Activated T-cell treated with anti-CD3 and anti-CD28 coated beads for 24 hours (primary cell): ENCODE measurements at places on chromosomes 13 and 19.
A peak's percentile ranks its signal among the peaks of the same experiment; 100 is the strongest.

DNA sequence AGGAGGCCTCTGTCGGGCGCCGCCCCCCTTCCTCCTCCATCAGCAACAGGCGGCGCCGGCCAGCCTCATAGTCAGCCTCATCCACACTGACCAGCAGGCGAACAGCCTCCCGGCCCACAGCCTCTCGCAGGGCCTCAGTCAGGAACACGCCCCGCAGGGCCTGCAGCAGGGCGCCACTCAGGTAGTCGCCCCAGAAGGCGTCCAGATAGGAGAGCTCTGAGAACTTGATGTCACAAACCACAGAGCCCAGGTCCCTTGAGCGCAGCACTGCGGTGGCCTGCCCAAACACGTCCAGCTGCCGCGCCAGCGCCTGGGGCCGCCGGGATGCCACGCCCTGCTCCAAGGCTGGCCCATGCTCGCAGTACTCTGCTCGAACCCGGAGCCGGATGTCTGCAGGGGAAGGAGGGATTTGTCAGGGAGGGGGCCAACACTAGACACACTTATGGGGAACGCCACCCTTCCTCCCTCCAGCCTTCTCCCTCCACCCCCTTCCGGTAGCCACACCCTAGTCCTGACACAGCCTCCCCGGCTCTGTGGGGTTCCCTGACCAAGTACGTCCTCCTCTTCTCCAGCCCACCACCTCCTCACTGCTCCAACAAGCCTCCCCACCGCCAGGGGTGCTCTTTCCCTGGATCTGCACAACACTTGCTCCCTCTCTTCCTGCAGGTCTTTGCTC is 17.9 kb downstream of the DEDD2 start:
- peak; percentile 37 for DNase-seq

- no peak for DNase-seq
Measured at GRCh38 chr19:6017576-6017975, 39.6 kb upstream of the RANBP3 start.

- DNase-seq, result no peak
Measured at GRCh38 chr13:104634016-104634415, 1567.8 kb upstream of the SLC10A2 start.

DNA sequence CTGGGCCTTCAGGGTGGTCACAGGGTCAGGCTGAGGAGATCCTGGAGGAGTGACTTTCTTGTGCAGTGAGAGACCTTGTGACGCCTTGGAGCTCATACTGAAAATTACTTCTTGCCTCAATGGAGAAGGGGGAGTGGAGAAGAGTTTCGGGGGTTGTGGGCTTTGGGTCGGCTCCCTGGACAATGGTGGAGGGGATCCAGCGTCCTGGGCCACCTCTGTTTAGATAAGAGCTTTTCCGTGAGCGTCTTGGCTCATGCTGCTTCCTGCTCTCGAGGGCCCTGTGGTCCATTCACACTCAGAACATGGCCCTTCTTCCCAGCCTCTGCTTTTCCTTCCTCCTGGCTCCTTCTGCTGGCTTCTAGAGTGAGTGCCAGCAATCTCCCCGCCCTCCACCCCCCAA is 81.9 kb downstream of the FLT1 start:
- DNase-seq, result no peak

- DNase-seq, result no peak
Measured at GRCh38 chr13:45372189-45373161, 31.5 kb upstream of the TPT1 start.

DNA sequence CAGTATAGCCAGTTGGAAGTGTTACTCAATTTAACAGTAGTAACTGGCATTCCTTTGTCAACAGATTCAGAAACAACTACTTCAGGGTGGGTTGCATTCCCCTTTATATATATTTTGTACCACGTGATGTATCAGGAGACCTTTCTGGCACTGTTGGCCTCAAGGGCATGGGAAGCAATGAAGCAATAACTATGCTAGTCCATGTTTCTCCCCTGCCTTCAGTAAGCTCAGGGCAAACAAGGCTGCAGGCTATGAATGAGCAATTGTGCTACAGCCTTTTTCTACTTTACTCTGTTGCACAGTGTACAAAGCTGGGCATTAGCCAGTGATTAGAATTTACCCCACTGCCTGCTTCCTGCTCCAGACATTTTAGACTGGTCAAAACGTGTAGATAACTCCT is 348.8 kb downstream of the GPC5 start:
- no peak for DNase-seq

DNA sequence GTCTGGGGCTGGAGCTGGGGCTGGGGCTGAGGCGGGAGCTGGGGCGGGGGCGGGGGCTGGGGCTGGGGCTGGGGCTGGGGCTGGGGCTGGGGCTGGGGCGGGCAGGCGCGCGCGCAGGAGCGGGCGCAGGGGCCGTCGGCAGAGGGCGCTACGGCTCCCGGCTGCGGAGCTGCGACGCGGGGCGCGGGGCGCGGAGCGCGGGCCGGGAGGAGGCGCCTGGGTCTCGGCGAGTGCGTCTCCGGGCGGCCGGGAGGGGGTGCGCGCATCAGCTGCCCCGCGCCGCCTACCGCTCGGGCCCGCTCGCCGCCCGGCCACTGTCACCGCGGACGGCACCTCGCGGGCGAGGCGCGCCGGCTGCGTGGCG is 422 bp upstream of the MTUS2 start:
- DNase-seq, result peak; percentile 27

GRCh38 chr19:41095703-41096102 is 7.5 kb downstream of the CYP2A13 start:
- no peak for DNase-seq

DNA sequence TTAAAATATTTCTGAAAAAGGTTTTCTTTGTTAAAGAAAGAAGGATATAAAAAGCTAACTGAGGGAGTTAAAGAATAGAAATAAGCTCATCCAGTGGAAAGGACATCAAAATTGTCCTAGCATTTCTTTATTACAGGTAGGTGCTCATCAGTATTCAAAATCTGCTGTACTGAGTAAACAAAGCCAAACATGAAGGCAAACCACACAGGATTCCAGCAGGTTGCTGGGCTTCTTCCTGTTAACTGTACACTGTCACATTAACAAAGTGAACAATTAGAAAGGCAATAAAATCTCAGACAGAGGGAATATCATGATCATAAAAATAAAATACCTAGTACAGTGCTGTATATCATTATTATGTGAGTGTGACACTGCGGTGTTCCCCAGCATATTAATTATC is 1541.0 kb downstream of the SLITRK5 start:
- no peak for DNase-seq

GRCh38 chr13:45711951-45712350 is 9.8 kb downstream of the CBY2 start:
- no peak for DNase-seq

- no peak for DNase-seq
Measured at GRCh38 chr13:108037348-108037747, 178.0 kb downstream of the LIG4 start.

GRCh38 chr19:44258136-44258535 is 1.6 kb upstream of the ZNF233 start:
- no peak for DNase-seq

GRCh38 chr13:46387064-46387851 is at the start of gene RUBCNL:
RUBCNL (minus strand) TSS chr13:46387252; CDS start chr13:46372475, 14,777 bp downstream.
- peak; percentile 17 for DNase-seq
